ENCODE measurements at places on chromosomes 6 and 20.

GRCh38 chr6:135075018-135075417 lies 20.4 kb upstream of the HBS1L start:
- DNase-seq = no peak

DNA sequence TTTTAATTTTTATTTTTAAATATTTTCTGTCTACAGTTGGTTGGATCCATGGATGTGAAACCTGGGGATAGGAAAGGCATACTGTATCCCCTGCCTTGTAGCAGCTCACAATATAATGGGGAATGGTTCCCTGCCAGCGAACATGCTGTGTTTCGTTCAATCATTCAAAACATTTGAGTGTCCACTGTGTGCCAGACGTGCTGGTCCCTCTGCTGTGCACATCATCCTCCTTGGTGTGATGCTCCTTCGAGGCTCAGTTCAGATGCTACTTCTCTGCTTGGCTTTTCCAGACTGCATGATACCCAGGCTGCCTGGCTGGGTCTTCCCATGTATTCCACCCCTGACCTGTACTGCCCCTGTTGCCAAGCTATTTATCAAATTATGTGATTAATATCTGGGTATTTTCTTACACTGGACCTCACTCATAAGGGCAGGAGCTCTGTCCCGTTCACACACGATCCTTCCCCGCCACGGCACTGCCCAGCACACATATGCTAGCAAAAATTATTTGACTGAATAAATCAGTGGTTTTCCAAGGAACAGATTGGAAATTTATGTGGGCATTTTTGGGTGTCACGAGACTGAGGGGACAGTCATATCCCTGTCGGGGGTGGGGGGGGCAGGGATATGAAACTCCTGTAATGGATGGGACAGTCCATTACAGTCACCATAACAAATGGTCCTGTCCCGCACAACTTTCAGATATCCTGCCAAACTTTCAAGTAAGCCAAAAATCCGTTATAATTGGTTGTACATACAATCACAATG lies 4.9 kb downstream of the SDCBP2 start:
- DNase-seq = no peak

- DNase-seq = peak; percentile 30
These were observed 70.0 kb downstream of the SNX5 start for GRCh38 chr20:17898548-17898994.

DNA sequence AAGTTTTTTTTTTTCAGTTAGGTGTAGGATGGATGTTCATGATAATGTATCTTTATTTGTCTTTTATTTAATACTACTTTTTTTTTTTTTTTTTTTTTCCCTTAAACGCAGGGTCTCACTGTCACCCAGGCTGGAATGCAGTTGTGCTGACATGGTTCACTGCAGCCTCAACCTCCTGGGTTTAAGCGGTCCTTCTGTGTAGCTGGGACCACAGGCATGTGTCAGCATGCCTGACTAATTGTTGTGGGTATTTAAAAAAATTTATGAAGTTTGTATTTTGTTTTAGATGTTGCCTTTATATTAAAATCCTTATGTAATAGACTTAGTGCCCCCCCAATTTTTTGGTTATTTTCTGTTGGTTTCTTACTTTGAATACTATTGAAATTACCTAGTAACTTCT lies 42.6 kb downstream of the NCOA3 start:
- no peak for DNase-seq

- no peak for DNase-seq
These were observed 763.9 kb downstream of the HACE1 start for GRCh38 chr6:104095661-104096416.

DNA sequence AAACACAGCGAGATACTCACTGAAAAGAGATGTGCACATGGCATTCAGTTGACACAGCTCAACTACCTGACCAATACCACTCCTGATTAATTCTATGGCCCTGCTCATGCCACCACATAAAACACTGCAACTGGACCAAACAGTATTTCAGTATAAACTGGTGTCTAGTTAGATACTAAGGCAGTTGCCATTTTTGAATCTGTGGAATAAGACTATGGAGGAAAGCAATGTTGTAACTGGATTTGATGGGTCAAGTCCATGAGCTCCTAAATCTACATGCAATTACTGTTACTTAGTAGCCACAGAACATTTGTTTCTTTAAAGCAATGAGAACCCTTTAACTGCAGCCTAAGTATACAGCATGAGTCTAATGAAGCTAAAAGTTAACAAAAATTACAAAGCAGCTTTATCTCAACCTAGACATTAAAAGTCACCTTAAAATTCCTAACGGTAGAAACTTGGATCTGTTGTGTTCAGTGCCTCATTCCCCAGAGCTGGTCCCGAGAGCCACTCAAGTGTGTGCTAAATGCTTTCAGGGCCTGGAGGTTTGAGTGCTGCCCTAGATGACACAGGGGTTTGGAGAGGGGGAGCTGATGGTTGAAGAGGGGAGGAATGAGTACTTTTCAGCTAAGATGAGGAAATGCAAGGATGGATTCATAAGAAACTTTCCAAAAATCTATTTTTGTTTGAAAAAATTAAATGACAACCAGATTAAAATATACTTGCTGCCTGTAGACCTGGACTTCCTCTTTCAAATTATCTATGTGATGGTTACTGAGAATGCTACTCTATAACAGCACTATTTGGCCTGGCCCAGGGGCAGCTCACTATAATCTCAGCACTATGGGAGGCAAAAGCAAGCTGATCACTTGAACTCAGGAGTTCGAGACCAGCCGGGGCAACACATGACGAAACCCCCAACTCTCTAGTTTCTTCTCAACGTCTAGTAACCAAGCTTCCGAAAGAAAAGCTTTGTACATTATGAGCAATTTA lies 15.6 kb downstream of the SNX5 start:
- DNase-seq = no peak

- no peak for DNase-seq
These were observed 25.0 kb downstream of the HEBP2 start for GRCh38 chr6:138428944-138429598.

DNA sequence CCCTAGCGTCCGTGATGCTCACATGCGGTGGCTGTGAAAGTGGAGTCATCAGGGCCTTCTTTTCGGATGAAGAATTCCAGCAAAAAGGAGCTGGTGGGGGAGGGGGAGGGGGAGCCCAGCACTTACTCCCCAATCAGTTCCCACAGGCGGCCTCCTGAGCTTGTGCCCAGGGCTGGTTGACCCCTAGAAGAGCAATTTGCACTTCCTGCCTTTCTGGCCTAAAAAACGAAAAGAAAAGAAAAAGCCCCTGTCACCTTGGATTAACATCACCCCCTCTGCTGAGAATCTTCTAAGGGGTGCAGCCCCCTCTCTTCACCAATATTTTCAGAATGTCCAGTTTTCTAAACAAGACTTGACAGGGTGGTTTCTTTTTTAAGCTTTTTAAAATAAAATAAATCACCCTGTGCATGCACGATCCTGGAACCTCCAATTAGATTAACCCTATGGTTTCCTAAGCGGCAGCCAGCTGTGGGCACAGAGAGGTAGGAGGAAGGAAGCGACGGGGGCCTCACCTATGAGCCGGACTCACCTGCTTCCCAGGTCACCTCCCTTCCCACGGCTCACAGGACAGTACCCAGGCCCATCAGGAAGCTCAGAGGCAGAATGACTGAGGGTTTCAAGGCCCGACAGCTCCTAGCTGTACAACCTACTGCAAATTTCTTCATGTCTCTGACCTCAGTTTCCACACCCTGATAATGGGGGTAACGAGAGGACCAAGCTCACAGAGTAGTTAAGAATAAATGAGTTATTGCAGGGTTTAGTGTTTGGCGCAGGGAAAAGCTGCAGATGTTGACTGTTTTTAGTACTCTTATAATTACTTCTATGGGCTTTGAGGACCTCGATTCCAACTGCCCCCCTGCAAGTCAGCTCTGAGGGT lies 10.5 kb upstream of the TGM2 start:
- no peak for DNase-seq

GRCh38 chr6:4645713-4646360 lies 130.4 kb upstream of the CDYL start:
- DNase-seq = no peak

GRCh38 chr20:57756213-57756612 lies 46.4 kb upstream of the PMEPA1 start:
- no peak for DNase-seq

Data from stimulated activated CD8-positive, alpha-beta memory T cell treated with anti-CD3 and anti-CD28 coated beads, Interleukin-4, amount 100 ng/mL, for 24 hours (primary cell).